ENCODE measurements at places on chromosomes 1 and 21. TPM values are rescaled to one million over a fixed set of nuclear protein-coding genes. Genes with fewer than 3 reads are reported as not detected.
A peak's percentile ranks its signal among the peaks of the same experiment; 100 is the strongest.

- no peak for DNase-seq
Measured at GRCh38 chr1:154774175-154774855, 95.8 kb downstream of the KCNN3 start.

- DNase-seq, result no peak
Measured at GRCh38 chr1:17046334-17046657, 7.5 kb downstream of the SDHB start.

GRCh38 chr1:97791251-97791650 is 129.6 kb downstream of the DPYD start:
- DNase-seq, result no peak

The GBP5 gene
- total RNA-seq, result not detected

The ERVH48-1 gene
- total RNA-seq, result 17.7 TPM

DNA sequence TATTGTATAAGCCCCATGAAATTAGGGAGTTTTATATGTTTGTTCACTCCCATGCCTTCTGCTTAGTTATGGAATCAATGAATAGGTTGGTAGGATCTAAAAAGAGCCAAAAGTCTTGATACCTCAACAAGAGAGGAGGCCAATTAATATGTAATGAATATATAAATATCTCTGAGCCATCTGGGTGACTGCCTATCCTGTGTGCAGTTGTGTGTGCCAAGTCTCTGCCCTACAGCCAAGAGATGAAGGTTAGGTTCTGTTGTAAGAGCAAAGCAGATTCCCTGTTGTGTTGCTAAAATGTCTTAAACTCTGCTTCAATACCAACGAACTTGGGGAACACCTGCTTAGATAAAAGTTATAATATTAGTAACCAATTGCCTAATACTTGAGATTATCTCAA is 61.8 kb upstream of the GORAB start:
- no peak for DNase-seq

DNA sequence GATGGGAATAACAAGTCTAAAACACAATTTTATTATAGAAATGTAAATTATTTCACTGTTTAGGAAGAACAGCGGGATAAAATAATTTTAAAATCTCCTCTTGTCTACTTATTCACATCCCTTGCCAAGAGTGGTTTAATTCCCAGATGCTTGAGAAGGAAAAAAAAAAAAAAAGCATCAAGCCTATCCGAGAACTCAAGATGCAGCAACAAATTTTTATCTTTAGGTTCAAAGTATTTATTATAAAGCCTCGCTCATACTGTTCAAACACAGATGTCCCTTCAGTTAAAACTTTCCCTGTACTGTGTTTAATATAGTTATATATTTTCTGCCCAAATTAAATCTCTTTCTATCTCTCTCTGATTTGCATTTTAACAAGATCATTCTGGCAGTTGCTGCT is 1615.8 kb downstream of the PLA2G4A start:
- DNase-seq, result no peak

- no peak for DNase-seq
Measured at GRCh38 chr1:48735796-48736195, 40.9 kb downstream of the BEND5 start.

DNA sequence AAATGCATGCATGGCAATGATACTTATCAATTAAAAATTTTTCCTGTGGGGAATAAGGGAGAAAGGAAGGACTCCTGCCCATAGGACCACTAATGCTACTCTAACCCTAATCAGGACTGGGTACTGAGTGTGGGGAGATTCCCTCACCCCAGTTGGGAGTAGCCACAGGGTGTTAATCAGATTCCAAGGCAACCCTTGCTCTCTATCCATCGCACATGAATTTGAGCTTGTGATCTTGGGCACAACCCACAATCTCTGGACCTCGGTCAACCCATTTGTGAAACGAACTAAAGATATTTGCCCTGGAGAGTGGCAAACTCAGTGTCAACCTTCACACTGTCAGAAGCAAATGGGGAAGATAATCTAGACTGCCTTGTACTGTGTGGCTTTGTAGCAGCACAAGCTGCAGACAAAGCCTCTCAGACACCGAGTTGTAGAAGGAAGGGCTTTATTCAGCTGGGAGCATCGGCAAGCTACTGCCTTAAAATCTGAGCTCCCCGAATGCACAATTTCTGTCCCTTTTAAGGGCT is 69.5 kb downstream of the SERINC2 start:
- DNase-seq, result no peak

The OLFML3 gene
- total RNA-seq, result 55.3 TPM

The PUM1 gene
- 169 TPM for total RNA-seq

The IVL gene
- not detected for total RNA-seq

- DNase-seq, result no peak
Measured at GRCh38 chr1:96515430-96515829, 206.2 kb upstream of the PTBP2 start.

DNA sequence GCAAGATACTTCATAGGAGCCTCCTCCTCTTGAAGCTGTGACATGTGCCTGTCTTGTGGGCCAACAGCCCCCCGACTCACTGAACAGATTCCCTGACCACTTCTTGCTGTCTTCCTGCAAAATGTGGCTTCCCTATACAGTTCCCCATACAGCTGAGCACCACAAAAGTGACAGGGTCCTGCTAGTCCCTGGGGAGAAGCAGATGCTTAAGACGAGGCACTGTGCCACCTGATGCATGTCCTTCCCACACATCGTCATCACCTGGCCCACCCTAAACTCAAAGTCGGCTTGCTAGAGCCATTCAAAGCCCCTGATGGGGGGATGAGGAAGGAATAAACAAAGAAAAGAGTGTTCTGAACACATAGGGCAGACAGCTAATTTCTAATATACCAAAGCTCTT is 29.2 kb upstream of the ETV3 start:
- DNase-seq, result no peak

The IRF6 gene
- 13.3 TPM for total RNA-seq

DNA sequence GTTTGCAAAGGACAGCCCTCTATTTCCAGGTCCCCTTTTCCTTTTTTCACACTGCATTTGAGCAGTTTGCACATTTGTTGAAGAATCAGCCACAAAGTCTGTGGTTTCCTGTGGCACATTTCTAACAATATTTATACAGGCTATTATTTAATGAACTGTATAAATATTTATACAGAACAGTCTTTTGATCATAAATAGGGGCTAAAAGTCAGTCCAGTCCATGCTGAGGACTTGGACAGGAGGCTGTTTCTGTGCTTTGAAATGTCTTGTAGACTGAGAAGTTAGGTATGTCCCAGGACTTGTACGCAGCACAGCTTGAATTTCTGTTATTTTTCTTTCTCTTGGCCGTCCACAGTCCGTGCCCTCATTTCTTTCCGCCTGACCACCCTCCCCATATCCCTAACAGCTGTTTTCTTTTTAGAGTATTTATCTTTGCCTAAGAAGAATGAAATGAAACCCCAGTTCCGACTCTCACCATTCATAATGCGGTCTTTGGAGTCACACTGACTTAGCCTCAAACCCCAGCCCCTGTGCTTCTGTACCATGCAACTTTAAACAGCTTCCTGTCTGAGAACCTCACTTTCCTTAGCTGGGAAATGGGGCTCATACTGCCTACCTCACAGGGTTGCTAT is 19.7 kb downstream of the FGGY start:
- no peak for DNase-seq

GRCh38 chr1:91261655-91262054 is 143.0 kb downstream of the HFM1 start:
- no peak for DNase-seq

GRCh38 chr1:214386747-214387146 is 105.8 kb downstream of the SMYD2 start:
- DNase-seq, result peak; percentile 33

The TCEANC2 gene
- 8.2 TPM for total RNA-seq

- no peak for DNase-seq
Measured at GRCh38 chr1:87684194-87684593, 355.5 kb downstream of the LMO4 start.

DNA sequence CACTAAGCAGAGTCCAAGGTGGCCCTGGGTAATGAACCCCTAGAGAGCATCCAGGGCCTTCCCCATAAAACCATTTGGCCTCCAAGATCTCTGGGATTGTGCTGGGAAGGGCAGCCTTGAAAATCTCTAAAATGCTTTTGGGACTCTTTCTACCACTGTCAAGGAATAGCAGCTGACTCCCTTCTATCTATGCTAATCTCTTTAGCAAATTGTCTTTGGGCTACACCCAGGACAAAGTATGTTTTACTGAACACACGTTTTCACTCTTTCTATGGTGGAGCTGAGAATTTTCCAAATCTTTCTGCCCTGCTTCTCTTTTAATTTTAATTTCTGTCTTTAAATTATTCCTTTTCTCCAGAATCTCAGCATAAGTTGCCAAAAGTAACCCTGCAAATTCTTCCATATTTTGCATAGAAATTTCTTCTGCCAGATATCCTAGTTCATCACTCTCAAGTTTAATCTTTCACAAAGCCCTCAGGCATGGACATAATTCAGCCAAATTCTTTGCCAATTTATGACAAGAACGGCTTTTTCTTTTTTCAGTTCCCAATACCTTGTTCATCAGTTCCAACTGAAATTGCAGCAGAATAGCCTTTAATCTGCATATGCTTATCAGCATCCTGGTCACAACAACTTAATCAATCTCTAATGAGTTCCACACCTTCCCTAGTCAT is 687.0 kb upstream of the ADGRL4 start:
- DNase-seq, result no peak

- no peak for DNase-seq
Measured at GRCh38 chr1:164928232-164928812, 369.3 kb downstream of the PBX1 start.

DNA sequence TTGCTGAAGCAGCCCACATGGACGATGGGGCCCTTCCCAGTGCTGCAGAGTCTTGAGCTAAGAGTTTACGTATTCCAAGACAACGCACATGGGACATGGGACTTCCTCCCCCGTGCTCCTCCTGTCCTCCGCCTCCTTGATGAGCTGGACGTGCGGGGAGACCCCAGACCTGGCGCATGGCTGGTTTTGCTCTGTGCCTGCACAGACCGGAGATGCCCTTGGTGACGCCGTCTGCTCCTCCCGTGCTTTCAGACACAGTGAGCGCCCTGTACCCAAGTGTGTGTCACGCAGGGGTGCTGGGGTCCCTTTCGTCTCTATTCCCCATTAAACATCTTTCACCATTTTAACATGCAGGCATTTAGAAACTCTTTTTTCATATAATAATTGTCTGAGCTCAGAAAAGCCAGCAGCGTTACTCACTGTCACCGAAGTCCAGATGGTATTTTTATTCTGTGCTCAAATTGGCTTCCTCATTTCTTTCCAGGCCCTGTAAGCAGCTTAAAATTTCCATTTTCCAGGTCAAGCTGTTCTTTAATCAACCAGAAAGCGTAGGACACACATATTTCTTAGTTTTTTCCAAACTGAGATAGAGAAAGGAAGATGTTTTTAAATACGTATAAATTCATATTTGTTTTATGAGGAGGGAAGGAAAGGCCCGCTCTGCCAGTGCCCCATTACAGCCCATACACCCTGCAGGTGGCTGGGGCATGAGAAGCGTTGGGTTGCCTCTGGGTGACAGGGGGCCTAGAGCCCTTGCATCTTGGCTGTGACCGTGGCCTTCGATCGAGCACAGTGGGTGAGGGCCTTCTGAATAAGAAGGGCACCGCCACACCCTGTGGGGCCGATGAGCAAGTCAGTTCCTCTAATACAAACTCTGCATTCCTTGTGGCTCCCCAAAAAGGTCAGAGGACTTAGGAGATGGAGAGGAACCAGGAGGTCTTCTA is 17.9 kb upstream of the ZBTB21 start:
- DNase-seq, result no peak

DNA sequence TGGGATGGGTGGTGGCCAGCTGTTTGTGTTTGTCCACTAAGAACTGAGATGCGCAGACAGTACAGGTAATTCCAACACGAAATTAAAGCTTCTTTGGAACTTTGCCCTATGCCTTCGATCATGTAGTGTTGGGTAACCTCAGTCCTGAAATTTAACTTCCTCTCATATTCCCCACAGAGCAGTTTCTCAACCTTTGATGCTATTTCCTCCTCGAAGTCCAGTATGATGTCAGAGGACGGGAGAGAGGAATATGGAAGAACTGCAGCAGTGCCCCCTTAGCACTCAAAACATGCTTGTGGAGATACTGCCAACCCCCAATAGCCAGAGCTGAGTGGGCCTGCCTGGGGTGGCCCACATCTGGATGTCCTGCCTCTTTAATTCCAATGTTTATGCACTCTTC is 3.6 kb downstream of the LPAR3 start:
- DNase-seq, result no peak

- no peak for DNase-seq
Measured at GRCh38 chr1:217425422-217425821, 205.5 kb downstream of the GPATCH2 start.

- DNase-seq, result peak; percentile 66
Measured at GRCh38 chr1:52976183-52977035, 49.3 kb downstream of the SCP2 start.

The TSPEAR gene
- 0.58 TPM for total RNA-seq

DNA sequence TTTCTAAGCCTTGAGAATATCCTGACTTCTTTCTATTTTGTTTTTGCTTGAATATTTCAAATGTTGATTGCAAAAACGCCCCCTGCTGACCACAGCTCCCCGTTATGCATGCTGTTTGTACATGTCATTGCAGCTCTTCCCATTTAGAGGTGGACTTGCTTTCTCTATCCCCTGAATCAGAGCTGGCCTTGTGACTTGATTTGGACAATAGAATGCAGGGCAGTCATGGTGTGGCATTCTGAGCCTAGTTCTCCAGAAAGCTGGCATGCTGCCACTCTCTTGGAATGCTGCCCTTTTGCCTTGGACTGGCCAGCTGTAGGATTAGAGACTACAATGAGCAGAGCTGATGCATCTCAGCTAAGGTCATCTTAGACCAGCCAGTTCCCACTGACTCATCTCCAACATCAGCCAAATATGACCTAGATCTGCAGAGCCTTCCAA is 1561.5 kb downstream of the MRPL39 start:
- DNase-seq, result no peak

GRCh38 chr1:11391886-11392285 is 87.1 kb upstream of the DISP3 start:
- DNase-seq, result no peak

The RHD gene
- total RNA-seq, result not detected

The ZBTB8B gene
- total RNA-seq, result 3.7 TPM

- DNase-seq, result no peak
Measured at GRCh38 chr1:57281324-57281723, 142.5 kb downstream of the DAB1 start.
